Endodermal cell (in vitro differentiated cells): ENCODE measurements at places on chromosomes 5 and 9. TPM values are rescaled to one million over a fixed set of nuclear protein-coding genes. Genes with fewer than 3 reads are reported as not detected.

Gene RGS7BP
- total RNA-seq = 2.2 to 3.3 TPM (median 2.3 TPM) in 3 replicates

Gene STPG3
- 0.35 TPM in 1 of 3 replicates, not detected in the others for total RNA-seq

Gene EQTN
- total RNA-seq = not detected in 2 replicates

Gene HTR1A
- total RNA-seq = not detected in 3 replicates

Gene SHC3
- total RNA-seq = 1.3 and 1.6 TPM in 2 replicates

Gene CTSV
- total RNA-seq = 256 to 319 TPM (median 303 TPM) in 3 replicates

Gene CSF1R
- 0.25 TPM in 1 of 2 replicates, not detected in the other for total RNA-seq

Gene IL3
- total RNA-seq = not detected in 2 replicates

Gene JMY
- total RNA-seq = 19.4 and 20.8 TPM in 2 replicates

Gene ARHGEF28
- 0.28 to 1.2 TPM (median 1.1 TPM) in 3 replicates for total RNA-seq

Gene PDCD1LG2
- not detected in 2 replicates for total RNA-seq

Gene SLC34A1
- not detected in 2 replicates for total RNA-seq

Gene WDR36
- 23.1 to 32.0 TPM (median 31.7 TPM) in 3 replicates for total RNA-seq

Gene NUTM2G
- not detected in 2 replicates for total RNA-seq

Gene WWC1
- total RNA-seq = 9.0 to 20.3 TPM (median 18.3 TPM) in 3 replicates

Gene FRRS1L
- total RNA-seq = 1.8 to 3.8 TPM (median 3.0 TPM) in 3 replicates

Gene PHF24
- 1.9 TPM in 2 replicates for total RNA-seq

Gene BARHL1
- not detected in 3 replicates for total RNA-seq

Gene GABRA1
- 0.33 TPM in 1 of 2 replicates, not detected in the other for total RNA-seq

Gene TGFBI
- total RNA-seq = 2.8 TPM in 2 replicates

Gene NREP
- 234 and 238 TPM in 2 replicates for total RNA-seq

Gene CAMK4
- total RNA-seq = 2.8 and 3.7 TPM in 2 replicates

Gene STK32A
- 21.8 to 35.3 TPM (median 22.4 TPM) in 3 replicates for total RNA-seq

Gene PCDHGB6
- 6.5 and 8.3 TPM in 2 replicates for total RNA-seq

Gene CEL
- total RNA-seq = 2.6 and 3.3 TPM in 2 replicates

Gene SLC4A9
- 0.84 to 1.4 TPM (median 1.1 TPM) in 3 replicates for total RNA-seq

Gene PLPPR1
- 0.59 to 1.5 TPM (median 1.1 TPM) in 3 replicates for total RNA-seq

Gene IL5
- total RNA-seq = not detected in 2 replicates

Gene ADAM19
- total RNA-seq = 93.7 to 102 TPM (median 96.1 TPM) in 3 replicates

Gene SEC24A
- 32.1 to 45.3 TPM (median 36.1 TPM) in 3 replicates for total RNA-seq

Gene CTNND2
- 6.4 and 6.5 TPM in 2 replicates for total RNA-seq

Gene SLC6A7
- not detected in 3 replicates for total RNA-seq

Gene PTGDS
- total RNA-seq = 13.8 and 15.1 TPM in 2 replicates

Gene TERT
- total RNA-seq = 7.7 and 9.8 TPM in 2 replicates

Gene STKLD1
- 0.95 and 1.9 TPM in 2 replicates for total RNA-seq

Gene SURF4
- total RNA-seq = 178 and 186 TPM in 2 replicates

Gene BSPRY
- 13.3 and 14.1 TPM in 2 replicates for total RNA-seq

Gene SPATA31C1
- total RNA-seq = not detected in 3 replicates

Gene EMB
- total RNA-seq = 46.1 to 55.5 TPM (median 48.5 TPM) in 3 replicates

Gene CNTFR
- 0.53 and 0.63 TPM in 2 replicates for total RNA-seq

Gene GRM6
- not detected in 2 replicates for total RNA-seq

Gene PCA3
- not detected in 2 replicates for total RNA-seq

Gene PCDH1
- 65.6 and 69.7 TPM in 2 replicates for total RNA-seq

Gene LCNL1
- 2.2 to 2.5 TPM (median 2.4 TPM) in 3 replicates for total RNA-seq

Gene CTXN3
- not detected in 2 replicates for total RNA-seq

Gene WDR38
- total RNA-seq = not detected in 2 replicates

Gene PALM2AKAP2
- total RNA-seq = 0.42 to 0.49 TPM in 2 of 3 replicates, not detected in the other
